ENCODE measurements at places on chromosomes 7 and 10.

DNA sequence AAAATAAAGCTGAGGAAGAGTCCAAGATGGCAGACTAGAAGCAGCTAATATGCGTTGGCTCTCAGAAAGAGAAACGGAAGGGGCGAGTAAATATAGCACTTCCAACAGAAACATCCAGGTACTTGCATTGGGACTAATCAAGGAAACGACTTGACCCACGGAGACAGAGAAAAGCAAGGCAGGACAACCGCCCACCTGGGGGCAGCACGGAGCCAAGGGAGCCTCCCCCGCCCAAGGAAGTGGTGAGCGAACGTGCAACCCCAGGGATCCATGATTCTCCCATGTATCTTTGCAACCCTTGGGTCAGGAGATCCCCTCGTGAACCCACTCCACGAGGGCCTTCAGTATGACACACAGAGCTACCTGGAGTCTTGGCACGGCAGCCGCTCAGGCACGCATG, 45.4 kb upstream of the GRM3 start:
- no peak for DNase-seq

DNA sequence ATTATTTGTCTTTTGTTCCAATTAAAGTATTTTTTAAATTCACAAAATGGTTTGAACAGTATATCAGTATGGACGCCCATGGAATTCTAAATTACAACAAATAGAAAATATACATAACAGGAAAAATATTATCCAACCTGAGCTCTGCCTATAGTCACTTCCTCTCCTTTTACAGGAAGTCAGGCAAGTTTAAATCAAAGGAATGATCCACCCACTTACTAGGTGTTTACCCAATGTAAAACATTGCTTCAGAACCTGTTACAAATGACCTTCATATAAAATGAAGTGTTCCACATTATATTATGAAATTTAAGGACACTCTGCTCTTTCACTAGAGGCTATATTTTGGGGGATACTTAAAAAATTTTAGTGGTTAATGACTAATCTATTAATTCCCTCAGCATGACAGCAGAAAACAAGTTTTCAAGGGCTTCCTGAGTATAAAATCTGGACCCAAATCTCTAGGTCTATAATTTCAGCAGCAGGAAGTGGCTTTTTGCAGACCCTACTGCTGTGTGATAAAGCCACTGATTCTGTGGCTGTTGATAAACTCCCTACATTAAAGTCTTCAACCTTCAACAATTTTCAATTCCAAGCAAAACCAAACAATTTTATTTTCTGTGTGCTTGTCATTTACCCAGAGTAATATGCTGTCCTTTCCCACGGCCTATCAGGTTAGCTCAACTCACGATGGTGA, 722.6 kb downstream of the GATA3 start:
- DNase-seq: no peak

GRCh38 chr7:98496618-98497017, 95.7 kb upstream of the BAIAP2L1 start:
- DNase-seq: no peak

DNA sequence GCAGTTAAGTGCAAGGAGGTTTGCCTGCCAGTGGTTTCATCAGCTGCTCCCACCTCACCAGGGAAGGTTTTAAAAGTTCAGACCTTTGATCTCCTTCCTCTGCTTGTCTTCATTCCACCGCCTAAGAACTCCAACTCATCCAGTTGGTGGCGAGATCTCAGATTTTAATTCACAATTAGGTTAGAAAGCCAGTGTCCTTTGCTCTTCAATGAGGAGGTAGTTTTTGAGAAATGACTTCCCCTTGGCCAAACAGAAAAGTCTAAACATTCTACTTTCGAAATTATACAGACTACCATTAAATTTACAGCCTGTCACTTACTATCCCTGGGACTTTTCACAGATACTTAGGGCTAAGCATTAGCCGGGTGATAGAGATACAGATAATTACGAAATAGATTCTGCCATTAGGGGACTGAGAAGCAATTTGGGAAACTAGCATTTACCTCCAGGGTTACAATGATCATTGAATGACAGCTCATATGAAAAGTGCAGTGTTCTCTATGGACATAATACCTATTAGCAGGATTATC, 513.4 kb upstream of the GHITM start:
- DNase-seq: no peak

GRCh38 chr7:8014399-8014798, 45.8 kb downstream of the GLCCI1 start:
- no peak for DNase-seq

DNA sequence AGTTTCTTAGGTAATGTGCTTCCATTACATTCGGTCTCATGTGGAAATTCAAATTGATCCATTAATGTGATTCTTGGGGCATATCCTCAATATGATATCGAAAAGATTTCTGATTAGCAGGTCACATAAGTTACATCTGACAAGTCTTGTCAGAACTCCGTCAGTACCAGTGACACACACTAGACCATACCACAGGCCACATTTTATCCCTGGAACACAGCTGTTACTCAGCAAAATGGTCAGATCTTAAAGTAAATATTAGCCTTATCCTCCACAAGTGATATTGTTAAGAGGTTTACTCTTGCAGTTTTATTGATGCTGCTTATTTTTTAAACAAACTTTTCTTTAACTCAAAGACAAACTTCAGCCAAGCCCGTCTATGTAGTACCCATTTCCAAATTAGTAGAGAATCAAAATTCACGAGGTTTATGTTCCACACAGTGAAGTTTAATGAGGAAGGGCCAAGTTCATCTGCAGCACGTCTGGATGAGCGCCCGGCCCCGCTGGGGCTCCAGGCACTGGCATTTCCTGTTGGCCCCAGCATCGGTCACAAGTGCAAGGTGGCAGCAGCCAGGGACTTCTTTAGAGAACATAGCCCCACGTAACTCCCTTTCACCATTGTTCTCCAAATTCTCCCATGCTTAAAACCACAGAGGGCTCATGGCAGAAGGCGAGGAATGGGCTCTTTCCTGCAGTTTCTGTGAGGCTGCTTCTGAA, 132.2 kb downstream of the VIPR2 start:
- no peak for DNase-seq

DNA sequence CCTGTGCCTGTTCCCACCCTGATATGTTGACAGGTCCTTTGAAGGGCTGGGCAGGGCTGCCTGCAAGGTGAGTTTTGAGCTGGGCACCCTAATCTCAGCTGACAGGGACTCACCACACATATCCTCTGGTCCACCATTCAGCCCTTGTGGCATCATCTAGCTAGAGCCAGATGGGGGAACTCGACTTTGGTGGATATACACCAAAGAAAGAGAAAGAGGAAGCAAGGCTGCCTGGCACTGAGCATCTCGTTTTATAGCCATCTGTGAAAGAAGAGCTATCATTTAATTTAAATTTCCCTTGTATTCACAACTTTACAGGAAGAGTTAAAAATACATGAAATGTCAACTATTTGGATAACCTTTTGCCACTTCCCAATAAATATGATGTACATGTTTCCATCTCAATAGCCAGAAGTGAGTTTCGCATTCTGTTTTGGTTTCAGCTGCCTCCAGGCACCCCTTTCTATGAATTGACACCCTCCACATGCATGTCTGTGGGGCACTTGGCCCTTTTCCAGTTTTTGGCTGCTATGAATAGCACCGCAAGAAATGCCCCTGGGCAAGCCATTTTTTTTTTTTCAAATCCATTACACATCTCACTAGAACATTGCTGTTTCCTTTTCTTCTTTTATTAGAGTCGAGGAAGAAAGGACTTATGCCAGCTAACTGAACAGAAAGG, 22.9 kb upstream of the GRB10 start:
- DNase-seq: no peak

- peak; percentile 55 for DNase-seq
Observed at GRCh38 chr7:101162551-101163278, 2.7 kb downstream of the VGF start.

DNA sequence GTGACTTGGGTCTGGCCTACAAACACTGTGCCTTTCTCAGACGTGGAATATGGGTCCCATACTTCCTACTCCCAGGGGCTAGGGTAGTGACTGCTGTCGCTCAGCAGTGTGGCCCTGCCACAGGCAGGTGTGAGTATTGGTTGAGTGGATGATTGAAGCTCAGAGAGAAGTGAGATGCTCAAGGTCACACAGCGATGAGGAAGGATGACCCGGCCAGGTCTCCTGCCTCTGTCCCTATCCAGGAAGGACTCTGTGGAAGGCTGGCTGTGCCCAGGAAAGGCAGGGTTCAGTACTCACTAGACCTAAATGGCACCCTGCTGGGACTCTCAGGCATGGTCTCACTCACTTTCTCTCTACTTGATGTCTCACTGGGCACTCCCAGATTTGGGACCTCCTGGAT, 2.8 kb downstream of the PRF1 start:
- DNase-seq: no peak
